Activated naive CD8-positive, alpha-beta T cell treated with anti-CD3 and anti-CD28 coated beads, Interleukin-2, amount 10 ng/mL, durations not matched to agents 7 days and 5 days (primary cell): ENCODE measurements at places on chromosomes 2 and 18. TPM values are rescaled to one million over a fixed set of nuclear protein-coding genes. Genes with fewer than 3 reads are reported as not detected.

DNA sequence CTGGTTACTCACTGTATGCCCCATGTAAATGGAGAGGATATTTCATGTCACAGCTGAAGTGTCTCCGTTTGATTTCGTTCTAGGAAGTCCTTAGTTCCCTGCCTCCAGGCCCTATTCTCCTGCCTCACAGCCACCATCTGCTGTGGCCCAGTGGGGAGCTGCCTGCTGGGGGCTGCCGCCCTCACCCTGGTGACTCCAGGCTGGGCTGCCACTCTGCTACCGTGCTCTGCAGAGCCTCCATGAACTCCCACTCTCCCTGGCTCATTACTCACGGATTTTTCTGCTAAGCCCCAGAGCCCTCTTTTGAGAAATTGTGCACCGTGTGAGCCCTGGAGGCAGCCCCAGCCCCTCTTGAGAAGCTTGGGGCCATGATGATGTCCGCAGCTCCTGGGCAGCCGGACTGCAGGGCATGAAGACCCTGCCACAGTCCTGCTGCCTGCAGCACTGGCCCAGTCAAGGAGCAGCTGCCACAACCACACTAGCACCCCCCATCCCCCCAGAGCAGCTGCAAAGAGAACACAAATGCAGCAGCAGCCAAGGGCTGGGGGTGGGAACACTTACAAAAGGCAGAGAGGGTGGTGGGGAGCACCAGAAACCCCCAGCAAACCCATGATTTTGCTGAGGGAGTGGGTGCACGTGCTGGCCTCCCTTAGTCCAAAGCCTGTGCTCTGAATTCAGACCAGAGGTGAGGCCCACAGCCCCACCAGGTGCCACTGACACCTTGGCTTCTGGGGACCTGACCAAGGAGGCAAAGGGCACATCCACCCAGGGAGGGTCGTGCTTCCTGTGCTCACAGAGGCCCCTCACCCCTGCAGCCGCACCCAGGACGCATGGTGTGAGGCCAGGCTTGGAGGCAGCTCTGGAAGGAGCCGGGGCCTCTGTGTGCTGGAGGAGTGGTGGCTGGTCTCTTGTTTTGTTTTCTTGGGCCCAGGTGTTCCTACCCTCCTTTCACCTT is 270.2 kb upstream of the RAB6C start:
- H3K36me3 ChIP-seq, result no peaks in the 10 kb centered on the region
- DNase-seq, result no peak
- no peaks in the 10 kb centered on the region for H3K27me3 ChIP-seq
- H3K4me1 ChIP-seq, result no peaks in the 10 kb centered on the region

GRCh38 chr2:205929246-205929942 is 156.6 kb downstream of the INO80D start:
- H3K27ac ChIP-seq, result no peak overlapping the region
- H3K4me1 ChIP-seq, result peaks cover 3% of the 10 kb centered on the region
- H3K27me3 ChIP-seq, result peaks cover 39% of the 10 kb centered on the region
- no peaks in the 10 kb centered on the region for H3K36me3 ChIP-seq
- H3K4me3 ChIP-seq, result no peak overlapping the region
- no peak for DNase-seq

GRCh38 chr2:44751754-44752479 is 189.6 kb upstream of the SIX3 start:
- DNase-seq, result no peak
- peaks cover 2% of the 10 kb centered on the region for H3K27me3 ChIP-seq

The ABCA12 gene
- not detected for total RNA-seq

- no peaks in the 10 kb centered on the region for H3K27me3 ChIP-seq
- DNase-seq, result no peak
- no peak overlapping the region for H3K4me3 ChIP-seq
- H3K27ac ChIP-seq, result no peak overlapping the region
Measured at GRCh38 chr2:100976061-100976460, 26.0 kb upstream of the RPL31 start.

The CD302 gene
- total RNA-seq, result 0.47 TPM

- H3K27me3 ChIP-seq, result no peaks in the 10 kb centered on the region
- no peaks in the 10 kb centered on the region for H3K36me3 ChIP-seq
- peaks cover 4% of the 10 kb centered on the region for H3K4me1 ChIP-seq
- H3K4me3 ChIP-seq, result no peak overlapping the region
- DNase-seq, result no peak
- H3K27ac ChIP-seq, result no peak overlapping the region
Measured at GRCh38 chr2:100270381-100271146, 51.7 kb downstream of the LONRF2 start.

GRCh38 chr2:174024524-174025270 is 59.5 kb upstream of the SP3 start:
- H3K27me3 ChIP-seq, result no peaks in the 10 kb centered on the region
- no peaks in the 10 kb centered on the region for H3K4me1 ChIP-seq
- no peaks in the 10 kb centered on the region for H3K36me3 ChIP-seq
- H3K27ac ChIP-seq, result no peak overlapping the region

GRCh38 chr2:176574484-176575236 is 305.4 kb downstream of the MTX2 start:
- no peak overlapping the region for H3K27ac ChIP-seq
- no peaks in the 10 kb centered on the region for H3K4me1 ChIP-seq
- H3K27me3 ChIP-seq, result peaks cover 12% of the 10 kb centered on the region
- DNase-seq, result no peak
- no peaks in the 10 kb centered on the region for H3K36me3 ChIP-seq

DNA sequence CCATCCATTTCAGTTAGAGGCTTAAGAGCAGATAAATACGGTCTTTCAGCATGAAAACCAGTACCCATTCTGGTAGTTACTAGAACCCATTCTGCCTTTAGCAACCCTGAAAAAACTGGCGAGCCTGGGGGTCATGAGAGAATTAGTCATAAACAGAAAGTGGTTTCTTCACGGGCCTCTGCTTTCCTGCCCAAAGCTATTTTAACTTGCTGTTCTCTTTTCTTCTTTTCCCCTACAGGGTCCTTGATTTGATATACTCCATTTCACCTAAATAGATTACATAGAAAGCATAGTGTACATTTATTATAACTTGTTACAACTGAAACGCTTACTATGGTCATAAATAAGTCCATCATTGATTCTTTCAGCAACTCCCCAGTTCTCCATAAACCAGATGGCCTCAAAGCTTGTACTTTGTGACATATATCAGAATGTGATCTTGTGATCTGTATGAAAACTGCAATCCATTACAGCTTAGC is 48.3 kb downstream of the WDFY1 start:
- no peaks in the 10 kb centered on the region for H3K27me3 ChIP-seq
- peak overlapping the region; percentile 40 for H3K4me3 ChIP-seq
- H3K4me1 ChIP-seq, result peaks cover 17% of the 10 kb centered on the region
- H3K27ac ChIP-seq, result no peak overlapping the region
- peaks cover 44% of the 10 kb centered on the region for H3K36me3 ChIP-seq
- no peak for DNase-seq

- DNase-seq, result no peak
- H3K4me1 ChIP-seq, result no peaks in the 10 kb centered on the region
- no peak overlapping the region for H3K27ac ChIP-seq
- no peaks in the 10 kb centered on the region for H3K27me3 ChIP-seq
- H3K4me3 ChIP-seq, result no peak overlapping the region
Measured at GRCh38 chr2:74895001-74895400, 61.1 kb downstream of the HK2 start.

The CAPN13 gene
- total RNA-seq, result not detected

The LIMS3 gene
- 0.91 TPM for total RNA-seq

- peak; percentile 37 for DNase-seq
- H3K27ac ChIP-seq, result no peak overlapping the region
- peaks cover 42% of the 10 kb centered on the region for H3K27me3 ChIP-seq
- peak overlapping the region; percentile 21 for H3K4me3 ChIP-seq
- H3K36me3 ChIP-seq, result no peaks in the 10 kb centered on the region
Measured at GRCh38 chr18:11689669-11690565, 853 bp downstream of the GNAL start.

- peaks cover 14% of the 10 kb centered on the region for H3K4me1 ChIP-seq
- H3K27ac ChIP-seq, result peak within 1 kb of the TSS; percentile 91
- DNase-seq, result peak; percentile 98
- H3K4me3 ChIP-seq, result peak within 1 kb of the TSS; percentile 93
Measured at GRCh38 chr2:74472086-74472944, at the start of gene MRPL53. Gene MRPL53, minus strand, starts transcription at chr2:74472680. Its CDS starts 20 bp downstream, at chr2:74472660.

DNA sequence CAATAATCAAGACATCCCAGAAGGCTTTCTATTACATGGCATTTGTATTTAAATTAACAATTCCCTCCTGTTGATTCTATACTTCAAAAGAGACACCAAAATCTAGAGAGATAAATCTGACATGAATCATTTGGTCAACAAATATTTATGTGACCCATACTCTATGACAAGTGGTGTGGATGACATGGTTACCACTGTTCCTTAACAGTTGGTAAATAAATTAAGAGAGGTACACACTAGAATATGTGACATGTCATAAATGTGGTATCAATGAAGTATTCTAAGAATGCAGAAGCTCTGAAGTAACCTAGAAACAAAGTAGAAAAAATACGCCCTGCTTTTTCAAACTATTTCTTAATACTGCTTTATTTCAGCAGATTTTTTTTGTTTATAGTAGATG is 255.4 kb downstream of the EXOC6B start:
- no peaks in the 10 kb centered on the region for H3K4me1 ChIP-seq
- H3K27me3 ChIP-seq, result no peaks in the 10 kb centered on the region
- no peak for DNase-seq
- no peaks in the 10 kb centered on the region for H3K36me3 ChIP-seq

DNA sequence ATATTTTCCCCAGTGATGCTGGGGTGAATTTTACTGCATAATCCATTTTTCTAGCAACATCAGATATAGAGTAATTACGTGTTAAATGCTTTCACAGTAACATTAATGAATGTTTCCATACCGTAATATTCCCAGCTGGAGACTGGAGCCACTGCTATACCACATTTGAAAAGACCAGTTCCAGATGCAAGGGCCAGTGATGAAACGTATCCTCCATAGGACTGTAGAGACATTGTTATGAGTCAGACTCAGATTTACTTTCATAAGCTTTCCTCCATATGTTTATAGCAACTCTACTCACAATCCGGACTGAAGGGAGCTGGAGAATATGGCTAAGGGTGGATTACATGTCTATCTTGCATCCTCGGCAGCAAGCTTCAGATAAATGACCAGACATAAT is 22.7 kb upstream of the GCG start:
- DNase-seq, result no peak
- no peaks in the 10 kb centered on the region for H3K36me3 ChIP-seq
- no peak overlapping the region for H3K27ac ChIP-seq
- H3K4me1 ChIP-seq, result peaks cover 5% of the 10 kb centered on the region
- no peak overlapping the region for H3K4me3 ChIP-seq

The NEU2 gene
- not detected for total RNA-seq
